ENCODE measurements at places on chromosomes 2 and 18. TPM values are rescaled to one million over a fixed set of nuclear protein-coding genes. Genes with fewer than 3 reads are reported as not detected.

Gene TMEM163
- total RNA-seq: 1.9 TPM

Gene SPDYA
- 2.7 TPM for total RNA-seq

Gene GRHL1
- 0.86 TPM for total RNA-seq

Gene STAM2
- total RNA-seq: 34.8 TPM

Gene VWC2L
- total RNA-seq: not detected

Gene FOXI3
- total RNA-seq: not detected

Gene TRIM54
- total RNA-seq: not detected

Gene TCF4
- 406 TPM for total RNA-seq

Gene TFCP2L1
- total RNA-seq: not detected

Gene SERPINB13
- total RNA-seq: 0.13 TPM

Gene AMMECR1L
- total RNA-seq: 20.9 TPM

Gene ERBB4
- total RNA-seq: 0.13 TPM

Gene RPRM
- not detected for total RNA-seq
